ENCODE measurements at places on chromosomes 11 and 22.

DNA sequence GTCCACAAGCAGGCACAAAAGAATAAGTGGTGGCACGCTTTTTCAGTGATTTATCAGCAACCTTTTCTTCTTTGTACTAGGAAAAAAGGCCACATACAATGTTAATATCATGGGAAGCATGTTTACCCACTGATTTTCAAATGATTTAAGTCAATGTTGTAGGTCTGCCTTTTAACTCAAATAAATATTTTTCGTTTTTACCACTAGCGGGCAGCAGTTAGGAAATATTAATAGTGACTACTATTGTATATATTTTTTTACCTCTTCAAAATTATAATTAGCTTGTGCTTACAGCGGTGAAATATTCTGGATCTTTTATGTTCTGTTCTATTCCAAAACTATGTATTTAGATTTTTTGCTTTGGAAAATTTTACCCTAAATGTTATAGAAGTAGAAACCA is 6.4 kb upstream of the SLC17A6 start:
- DNase-seq: no peak

DNA sequence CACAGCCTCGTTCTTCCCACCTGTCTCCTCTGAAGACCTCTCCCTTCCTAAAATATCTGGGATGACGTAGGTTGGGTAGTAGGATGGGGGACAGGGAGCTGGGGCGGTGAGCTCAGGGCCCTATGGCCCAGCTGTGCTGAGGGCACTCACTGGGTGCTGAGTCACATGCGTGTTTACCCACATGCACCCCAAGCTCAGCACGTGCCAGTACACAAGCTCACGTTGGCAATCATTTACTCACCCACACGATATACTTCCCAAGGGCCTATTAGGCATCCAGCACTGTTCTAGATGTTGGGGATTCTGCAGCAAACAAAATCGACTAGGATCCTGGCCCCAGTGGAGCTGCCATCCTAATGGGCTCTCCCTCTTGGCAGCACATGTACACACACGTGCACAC is 28.7 kb downstream of the ARAP1 start:
- DNase-seq: no peak

- DNase-seq: no peak
Observed at GRCh38 chr11:85912414-85912813, 57.2 kb downstream of the CCDC83 start.

DNA sequence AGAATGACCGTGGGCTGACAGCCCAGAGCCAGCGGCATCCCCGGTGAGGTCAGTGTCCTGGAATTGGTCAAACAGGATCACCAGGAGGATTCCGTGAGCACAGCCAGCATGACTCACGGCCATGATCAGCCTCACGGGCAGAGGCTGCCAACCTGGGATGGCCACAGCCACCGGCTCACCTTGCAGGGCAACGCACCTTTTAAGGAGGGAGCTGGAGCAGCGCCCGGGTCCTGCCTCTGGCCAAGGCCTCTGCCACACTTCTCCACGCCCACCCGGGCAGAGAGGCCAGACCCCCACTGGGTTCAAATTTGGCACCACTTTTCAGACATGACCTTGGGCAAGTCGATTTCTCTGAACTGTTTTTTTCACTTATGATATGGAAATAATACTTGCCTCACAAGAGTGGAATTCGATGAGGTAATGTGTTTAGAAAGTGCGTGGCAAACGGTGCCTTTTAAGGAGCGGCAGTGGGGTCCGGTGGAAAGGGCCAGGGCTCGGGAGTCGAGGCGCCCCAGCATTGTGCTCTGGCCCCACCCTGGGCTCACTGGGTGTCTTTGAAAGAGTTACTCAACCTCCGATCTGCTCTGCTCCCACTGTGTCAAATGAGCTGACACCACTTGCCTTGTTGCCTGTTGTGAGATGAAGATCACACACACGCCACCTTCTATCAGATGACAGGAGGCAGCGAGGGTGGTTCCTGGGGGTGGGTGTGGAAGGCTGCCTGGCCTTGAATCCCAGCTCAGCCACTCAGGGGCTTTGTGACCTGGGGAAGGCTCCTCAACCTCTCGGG is 16.0 kb downstream of the TXN2 start:
- DNase-seq: no peak

- no peak for DNase-seq
Observed at GRCh38 chr22:44330744-44331660, 18.3 kb upstream of the SHISAL1 start.

DNA sequence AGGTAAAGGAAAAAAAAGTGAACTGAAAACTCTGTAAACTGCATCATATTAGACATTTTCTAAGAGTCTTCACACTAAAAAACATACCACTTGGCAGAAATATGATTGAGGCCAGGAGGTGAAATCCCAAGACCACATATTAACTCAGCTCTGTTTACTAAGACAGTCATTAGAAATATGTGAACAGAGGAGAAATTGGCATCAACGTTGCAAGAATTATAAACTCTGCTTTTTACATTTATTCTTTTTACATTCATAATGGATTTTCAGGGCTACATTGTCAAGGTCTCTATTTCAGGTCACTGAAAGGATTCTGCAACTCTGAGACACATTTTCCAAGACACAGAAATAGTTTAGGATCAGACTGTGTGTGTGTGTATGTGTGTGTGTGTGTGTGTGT is 1364.0 kb downstream of the LRRC4C start:
- no peak for DNase-seq

DNA sequence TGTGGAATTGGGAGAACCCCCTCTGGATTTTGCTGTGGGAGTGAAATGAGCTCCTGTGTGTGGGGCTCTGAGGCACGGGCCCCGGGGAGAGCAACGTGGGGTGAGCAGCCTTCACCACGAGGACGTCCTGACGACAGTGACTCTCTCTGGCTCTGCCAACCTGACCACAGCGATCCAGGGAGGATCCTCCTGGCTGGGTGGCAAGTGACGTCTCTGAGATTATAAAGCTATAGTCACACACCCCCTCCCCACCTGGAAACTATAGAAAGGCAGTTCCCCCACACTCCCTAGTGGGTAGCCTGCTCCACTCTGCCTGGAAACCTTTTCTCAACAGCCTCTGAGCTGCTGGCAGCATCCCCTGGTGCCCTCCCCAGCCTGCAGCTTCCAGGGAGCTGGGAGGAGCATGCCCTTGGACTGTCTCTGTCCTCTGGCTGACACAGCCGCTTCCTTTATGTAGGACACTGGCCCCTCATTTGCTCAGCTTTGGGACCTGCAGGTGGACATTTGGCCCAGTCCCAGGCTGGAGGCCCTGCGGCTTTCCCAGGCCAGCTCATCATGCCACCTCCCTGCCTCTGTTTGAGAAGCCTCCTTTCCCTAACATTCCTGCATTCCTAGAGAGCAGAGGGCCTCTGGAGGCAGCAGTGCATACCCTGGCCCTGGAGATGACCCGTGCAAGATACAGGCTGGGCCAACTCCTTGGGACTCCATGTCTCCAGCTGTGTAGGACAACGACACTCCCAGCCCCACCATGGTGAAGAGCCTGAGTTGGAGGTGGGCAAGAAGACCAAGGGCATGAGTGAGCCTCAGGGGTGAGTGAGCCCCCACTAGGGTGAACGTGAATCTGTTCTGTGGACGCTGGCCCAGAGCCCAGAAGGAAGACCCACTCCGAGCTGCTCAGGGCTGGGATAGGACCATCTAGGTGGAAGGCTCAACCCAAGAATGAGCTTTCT is 314.0 kb downstream of the NTM start:
- DNase-seq: no peak

DNA sequence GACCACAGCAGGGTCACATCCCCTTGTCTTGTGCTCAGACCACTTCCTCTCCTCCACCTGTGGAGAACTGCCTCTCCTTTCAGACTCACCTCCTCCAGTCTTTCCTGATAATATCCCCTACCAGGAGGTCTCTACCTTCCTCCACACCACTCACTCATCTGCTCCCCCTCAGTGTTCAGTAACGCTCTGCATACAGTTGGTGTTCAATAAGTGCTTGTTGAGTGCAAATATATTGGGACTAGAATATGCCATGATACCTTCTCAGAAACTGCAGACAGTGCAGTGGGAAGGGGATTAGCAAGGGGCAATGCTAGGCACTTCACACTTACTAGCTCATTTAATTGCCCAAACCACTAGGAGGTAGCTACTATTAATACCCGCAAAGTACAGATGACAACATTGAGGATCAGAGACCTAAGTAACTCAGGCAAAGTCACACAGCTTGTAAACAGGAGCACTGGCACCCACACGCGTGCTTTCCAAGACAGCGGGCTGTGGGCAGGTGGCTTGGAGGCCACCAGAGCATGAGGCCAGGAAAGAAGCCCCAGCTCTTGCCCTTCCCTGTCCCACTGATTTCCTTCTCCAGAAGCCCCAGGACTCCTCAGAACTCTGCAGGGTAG is 8.1 kb upstream of the PDE2A start:
- no peak for DNase-seq

DNA sequence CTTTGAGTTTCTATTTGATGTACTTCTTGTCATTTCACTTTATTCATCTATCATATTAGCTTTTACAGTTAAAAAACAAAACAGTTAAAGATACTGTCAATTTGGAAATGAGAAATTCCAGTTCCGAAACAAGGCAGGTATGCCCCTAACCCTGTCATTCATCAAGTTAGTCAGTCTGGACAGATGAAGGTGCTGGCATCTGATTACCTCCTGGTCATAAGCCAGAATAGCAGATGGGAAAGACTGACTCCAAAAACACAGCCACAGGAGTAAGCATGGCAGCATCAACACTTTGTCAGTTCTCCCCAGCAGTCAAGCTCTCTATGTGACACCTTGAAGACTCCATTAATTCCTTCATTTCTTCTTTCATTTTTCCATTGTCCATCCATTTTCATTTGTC is 4.3 kb downstream of the LRRC51 start:
- DNase-seq: no peak

- DNase-seq: peak; percentile 59
Observed at GRCh38 chr11:69292221-69292648, 1.7 kb upstream of the MYEOV start.
